Activated T-helper 1 cell treated with anti-CD3 and anti-CD28 coated beads, Interleukin-2, amount 50 U/mL, for 16 hours (primary cell): ENCODE measurements at places on chromosomes 13 and 19.

DNA sequence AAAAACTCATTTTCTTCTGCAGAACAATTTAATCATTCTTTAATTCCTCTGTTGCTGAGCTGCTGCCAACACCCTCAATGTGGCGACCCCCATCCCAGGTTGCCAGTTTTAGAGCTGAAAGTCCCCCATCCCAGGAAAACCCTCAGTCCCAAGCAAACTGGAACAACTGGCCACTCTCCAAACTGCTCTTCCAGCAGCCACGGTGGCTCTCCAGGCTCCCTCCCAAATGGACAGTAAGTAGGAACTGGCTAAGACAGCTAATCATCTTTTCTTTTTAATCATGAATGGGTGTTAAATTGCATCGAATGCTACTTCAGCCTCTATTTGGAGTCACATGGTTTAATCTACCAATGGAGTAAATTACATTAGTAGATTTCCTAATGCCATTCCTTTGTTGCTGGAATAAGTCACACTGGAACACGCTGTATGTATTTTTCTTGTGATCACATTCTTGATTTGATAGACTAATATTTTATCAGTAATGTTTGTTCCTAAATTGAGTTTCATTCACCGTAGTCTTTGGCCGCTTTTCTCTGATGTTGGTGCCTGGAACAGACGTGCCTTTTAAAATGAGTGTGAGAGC, 33.7 kb upstream of the VSTM2B start:
- no peak for DNase-seq

DNA sequence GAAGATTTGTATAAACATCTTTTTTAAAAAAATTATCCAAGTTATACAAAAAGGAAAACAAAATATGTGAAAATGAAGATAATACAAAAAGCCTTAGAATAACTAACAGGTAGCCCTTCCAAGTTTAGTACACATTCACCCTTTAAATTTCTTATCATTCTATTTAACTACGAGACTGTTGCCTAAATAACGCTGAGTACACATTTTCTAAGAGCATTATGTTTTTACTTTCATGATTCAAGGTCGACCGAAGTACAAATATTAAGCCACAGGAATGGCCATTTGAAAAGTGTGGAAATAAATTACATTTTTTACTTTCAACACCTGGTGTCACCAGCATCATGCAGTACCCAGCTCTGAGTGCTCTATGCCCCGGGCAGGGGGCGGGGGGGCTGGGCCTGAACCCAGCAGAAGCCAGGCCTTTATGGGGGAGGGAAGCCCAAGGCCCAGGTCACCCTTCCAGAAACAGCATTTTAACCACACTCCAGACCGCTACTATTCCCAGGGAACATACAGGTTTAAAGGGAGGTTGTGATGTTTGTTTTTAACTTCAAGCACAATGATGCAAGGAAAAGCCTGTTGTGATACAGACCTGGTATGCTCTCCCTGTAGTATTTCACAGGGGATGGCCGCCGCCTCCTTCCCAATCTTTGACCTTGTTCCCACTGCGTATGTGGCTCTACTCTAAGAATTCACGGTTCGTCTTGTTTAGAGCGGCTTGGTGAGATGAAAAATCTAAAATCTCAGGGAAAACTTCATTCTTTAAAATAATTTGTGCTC, 24.0 kb downstream of the GGACT start:
- no peak for DNase-seq

DNA sequence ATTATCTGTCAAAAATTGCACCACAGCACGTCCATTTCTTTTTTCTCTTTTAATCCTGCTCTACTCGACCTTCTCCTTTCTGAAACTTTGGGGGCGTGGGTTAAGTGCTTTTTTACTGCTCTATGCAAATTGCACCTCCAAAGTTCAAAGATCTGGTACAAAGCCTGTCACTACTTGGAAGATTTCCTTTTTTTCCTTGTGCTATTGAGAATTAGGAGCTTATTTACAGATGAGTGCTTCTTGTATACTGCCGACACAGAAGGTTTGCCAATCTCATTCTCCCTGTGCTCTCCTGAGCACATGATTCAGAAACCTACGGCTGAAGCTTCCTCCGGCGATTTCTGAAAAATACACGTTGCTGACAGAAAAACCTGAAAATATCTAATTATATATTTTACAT, 94.8 kb downstream of the TEX29 start:
- DNase-seq, result no peak

GRCh38 chr19:14683439-14683838, 6.4 kb upstream of the ZNF333 start:
- no peak for DNase-seq

GRCh38 chr13:106917024-106917571, 349.2 kb upstream of the ARGLU1 start:
- no peak for DNase-seq

DNA sequence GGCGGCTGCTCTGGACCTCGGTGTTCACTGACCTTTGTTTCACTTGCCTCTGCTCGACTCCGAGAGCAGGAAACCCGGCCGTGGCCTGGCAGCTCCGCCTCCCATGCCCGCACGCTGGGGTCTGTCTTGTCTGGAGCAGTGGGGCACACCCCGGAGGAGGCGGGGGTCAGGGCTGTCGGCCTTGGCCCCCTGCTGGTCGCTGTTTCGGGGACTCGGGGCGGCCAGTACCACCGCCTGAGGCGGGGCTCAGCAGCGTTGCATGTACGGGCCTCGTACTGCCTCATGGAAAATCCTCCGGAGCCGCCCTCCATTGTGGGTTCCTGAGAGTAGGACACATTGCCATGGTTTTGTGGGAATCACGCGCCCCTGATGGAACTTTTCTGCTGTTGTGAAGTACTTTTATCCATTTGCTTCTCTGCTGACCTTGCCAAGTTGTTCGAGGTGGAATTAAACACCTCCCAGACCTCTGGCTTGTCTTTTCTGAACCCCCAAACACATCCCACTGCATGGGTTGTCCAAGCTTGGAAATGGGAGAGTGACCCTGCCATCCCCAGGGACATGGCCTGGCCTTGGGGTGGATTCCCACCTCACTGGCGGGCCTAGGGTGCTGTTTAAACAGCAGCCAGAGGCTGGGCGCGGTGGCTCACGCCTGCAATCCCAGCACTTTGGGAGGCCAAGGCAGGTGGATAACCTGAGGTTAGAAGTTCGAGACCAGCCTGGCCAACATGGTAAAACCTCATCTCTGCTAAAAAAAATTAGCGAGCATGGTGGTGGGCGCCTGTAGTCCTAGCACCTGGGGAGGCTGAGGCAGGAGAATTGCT, 5.5 kb upstream of the NDUFS7 start:
- DNase-seq, result no peak

GRCh38 chr19:23384166-23384565, 11.1 kb downstream of the ZNF91 start:
- no peak for DNase-seq

- DNase-seq, result no peak
Measured at GRCh38 chr13:39363382-39363772, 239.6 kb downstream of the LHFPL6 start.

- DNase-seq, result no peak
Measured at GRCh38 chr13:21673789-21674489, 3.1 kb downstream of the FGF9 start.

DNA sequence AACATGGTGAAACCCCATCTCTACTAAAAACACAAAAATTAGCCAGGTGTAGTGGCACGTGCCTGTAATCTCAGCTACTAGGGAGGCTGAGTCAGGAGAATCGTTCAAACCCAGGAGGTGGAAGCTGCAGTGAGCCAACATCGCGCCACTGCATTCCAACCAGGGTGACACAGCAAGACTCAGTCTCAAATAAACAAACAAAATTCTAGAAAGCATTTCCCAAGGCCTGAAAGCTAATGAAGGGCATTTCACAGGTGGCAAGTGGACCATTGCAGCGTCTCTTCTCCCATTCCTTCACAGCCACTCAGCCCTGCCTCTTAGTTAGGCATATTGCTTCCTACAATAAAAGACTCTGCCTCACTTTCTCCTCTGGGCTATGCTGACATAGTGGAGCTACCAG, 13.5 kb upstream of the RXFP2 start:
- DNase-seq, result no peak

GRCh38 chr13:73844986-73845385, 289.2 kb downstream of the KLF12 start:
- no peak for DNase-seq

- no peak for DNase-seq
Measured at GRCh38 chr19:55809381-55810058, 22.3 kb downstream of the NLRP11 start.

DNA sequence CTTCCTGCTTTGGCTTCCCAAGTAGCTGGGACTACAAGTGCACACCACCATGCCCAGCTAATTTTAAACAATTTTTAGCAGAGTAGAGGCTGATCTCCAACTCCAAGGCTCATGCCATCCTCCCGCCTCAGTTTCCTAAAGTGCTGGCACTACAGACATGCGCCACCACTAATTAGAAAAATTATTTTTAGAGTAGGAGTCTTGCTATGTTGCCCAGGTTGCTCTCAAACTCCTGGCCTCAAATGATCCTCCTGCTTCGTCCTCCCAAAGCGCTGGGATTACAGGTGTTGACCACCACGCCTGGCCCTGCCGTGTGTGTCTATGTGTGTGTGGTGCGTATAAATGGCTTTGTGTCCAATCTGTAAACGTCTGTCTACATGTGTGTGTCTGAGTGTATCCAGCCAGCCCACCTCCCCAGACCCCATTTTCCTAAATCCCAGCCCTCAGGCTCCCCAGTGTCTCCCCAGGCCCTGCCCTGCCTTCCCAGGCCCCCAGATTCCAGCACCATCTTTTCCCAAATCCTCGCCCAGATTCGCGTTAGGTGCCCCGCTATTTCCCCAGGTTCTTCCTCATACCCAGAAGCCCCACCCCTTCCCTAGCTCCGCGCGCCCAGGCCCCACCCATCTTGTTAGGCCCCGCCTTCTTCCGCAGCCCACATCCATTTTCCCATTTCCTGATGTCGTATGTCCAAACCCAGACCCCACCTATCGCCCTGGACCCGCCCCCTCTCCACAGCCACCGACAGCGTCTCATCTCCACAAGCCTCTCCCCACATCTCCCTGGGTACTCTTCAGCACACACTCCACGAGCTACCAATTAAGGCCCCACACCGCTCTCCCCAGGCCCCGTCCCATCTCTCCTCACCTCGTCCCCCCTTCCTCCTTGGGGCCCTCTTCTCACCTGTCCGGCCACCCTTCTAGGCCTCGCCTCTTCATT, 24.9 kb downstream of the SLC8A2 start:
- no peak for DNase-seq

- no peak for DNase-seq
Measured at GRCh38 chr19:16259385-16260159, 61.9 kb downstream of the AP1M1 start.

- no peak for DNase-seq
Measured at GRCh38 chr13:58865286-58865685, 1233.7 kb downstream of the PCDH17 start.

- no peak for DNase-seq
Measured at GRCh38 chr13:65679240-65679639, 1550.9 kb downstream of the PCDH9 start.

DNA sequence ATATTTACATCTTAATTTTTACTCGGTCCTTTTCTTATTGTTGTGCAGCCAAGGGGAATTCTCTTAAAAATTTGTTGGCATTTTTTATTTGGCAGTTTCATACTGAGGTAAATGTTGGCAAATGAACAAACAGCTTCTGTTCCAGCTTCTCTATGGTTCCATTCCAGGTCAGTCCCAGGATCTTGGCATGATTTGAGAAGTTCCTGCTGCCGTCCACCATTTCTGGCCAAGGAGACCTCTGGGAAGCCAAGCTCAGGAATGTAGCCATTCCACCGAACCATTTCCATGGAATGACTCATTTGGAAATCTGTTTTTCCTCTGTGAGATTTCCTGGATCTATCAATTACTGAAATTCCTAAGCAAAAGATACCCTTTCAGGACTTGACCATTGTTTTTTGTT, 43.9 kb downstream of the SLC10A2 start:
- no peak for DNase-seq

DNA sequence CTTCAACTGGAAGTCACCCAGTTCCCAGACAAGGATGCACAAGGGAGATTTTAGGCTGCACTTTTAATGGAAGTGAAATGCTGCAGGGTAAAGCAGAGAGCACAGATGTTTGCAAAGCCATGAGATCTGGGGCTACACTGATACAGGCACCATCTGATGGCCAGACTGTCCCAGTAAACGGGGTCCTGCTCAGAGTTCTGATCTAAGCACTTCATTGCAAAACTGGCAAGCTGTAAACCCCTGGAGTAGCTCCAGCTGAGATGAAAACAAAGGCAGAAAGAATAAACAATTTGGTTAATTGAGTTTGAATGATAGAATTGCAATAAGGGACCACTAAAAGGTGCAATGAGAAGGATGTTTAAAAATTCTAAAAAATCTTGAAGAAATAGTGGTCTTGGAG, 197.1 kb downstream of the OXGR1 start:
- no peak for DNase-seq

DNA sequence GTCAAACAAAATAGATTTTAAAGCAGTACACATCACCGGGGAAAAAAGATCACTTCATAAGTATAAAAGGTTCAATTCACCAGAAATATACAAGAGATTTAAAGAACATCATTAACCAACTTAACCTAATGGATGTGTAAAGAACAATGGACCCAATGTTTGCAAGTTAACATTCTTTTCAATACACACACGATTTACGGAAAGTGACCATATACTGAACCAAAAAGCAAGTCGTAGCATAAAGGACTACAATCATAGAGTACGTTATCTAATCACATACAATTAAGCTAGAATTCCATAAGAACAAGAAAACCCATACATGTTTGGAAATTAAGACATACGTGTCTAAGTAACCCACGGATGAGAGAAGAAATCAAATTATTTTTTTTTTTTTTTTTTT, 9.6 kb downstream of the TGDS start:
- DNase-seq, result no peak

GRCh38 chr13:25978961-25979360, 72.9 kb downstream of the SHISA2 start:
- no peak for DNase-seq

DNA sequence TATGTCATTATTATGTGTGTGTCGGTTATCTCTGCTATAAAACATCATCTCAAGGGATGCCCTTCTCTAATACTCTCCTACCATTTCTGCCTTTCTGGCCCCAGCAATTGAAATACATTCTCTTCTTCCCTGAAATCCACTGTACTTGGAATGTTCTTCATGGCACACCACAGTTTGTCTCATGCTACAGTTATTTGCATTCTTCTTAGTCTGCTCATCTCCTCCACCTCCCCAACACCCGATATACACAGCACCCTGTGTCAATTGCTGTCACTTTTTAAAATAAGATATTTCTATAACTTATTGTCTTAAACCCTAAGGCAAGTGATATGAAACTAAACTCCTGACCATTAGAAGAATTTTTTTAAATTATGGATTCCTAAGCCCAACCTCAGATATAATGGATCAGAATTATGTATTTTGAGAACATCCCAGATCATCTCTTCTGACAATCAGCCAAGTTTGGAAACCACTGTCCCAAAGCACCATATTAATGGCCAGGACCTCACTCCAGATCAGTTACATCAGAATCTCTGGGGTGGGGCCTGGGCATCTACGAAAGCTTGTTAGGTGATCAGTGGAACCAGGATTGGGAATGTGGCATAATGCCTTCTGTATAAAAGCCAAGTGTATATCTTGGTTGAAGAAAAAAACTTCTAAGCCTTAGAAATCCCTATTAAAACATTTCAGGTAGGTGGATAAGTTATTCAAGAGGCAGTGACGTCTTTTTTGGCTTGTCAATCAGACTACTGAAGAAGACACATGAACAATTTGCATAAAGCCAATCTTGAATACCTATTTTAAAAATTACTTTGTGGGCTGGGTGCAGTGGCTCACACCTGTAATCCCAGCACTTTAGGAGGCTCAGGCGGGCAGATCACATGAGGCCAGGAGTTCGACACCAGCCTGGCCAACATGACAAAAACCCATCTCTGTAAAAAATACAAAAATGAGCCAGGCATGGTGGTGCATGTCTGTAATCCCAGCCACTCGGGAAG, 30.0 kb upstream of the KBTBD7 start:
- no peak for DNase-seq

- DNase-seq, result no peak
Measured at GRCh38 chr19:19546751-19547162, 8.7 kb downstream of the CILP2 start.
